Fibroblast of the aortic adventitia (primary cell): ENCODE measurements at places on chromosomes 5 and 9.

DNA sequence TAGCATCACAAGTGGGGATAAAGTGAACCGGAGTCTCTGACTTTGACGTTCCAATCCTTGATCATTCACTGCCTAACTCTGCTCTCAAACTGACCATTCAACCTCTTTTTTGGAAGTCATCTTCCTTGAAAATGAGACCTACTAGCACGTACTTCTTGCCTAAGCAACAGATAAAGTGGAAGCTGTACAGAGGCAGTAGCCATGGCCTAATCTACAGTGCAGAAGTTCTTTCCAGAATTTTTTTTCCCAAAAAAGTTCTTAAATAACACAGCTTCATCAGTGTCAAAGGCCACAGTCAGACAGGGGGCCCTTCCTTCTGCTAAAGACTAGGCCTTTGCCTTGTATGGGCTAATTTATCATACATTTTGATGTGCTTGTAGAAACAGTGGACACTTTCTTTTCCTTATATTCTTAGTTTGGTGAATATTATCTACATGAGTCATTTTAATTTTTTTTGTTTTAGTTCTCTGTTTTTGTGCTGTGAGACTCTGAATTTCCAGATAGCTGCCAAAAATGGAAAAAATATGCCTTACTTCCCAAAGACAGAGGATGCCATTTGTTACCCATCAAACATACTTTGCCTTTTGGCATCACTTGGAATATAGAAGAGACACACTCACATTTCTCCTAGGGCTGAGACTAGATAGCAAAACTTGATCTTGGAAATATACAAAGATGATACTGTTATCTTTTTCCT lies 96.3 kb upstream of the VCAN start:
- peak; percentile 74 for DNase-seq

DNA sequence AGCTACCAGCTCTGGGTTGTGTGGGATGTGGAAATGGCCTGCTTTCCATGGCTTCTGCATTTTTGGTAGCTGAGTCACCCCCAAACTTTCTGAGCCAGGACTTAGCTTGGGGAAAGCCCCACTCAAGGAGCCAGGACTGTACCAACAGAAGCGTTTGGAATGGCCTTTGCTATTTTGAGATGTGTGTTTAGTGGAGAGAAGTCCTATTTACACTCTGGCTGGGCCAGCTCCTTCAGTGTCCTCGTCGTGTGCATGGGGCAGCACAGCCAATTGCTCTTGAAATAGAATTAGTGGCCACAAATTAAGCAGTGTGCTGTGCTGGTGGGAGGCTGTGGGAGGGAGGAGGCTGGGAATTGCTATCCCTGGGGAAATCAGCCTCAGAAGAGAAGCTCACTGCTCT lies 51.6 kb downstream of the ENTREP1 start:
- peak; percentile 97 for DNase-seq

GRCh38 chr5:142946547-142947426 lies 176.6 kb downstream of the ARHGAP26 start:
- no peak for DNase-seq

GRCh38 chr5:72141440-72142355 lies 34.4 kb downstream of the MAP1B start:
- peak; percentile 96 for DNase-seq

- peak; percentile 61 for DNase-seq
Observed at GRCh38 chr9:21690561-21690960, 111.9 kb upstream of the MTAP start.

DNA sequence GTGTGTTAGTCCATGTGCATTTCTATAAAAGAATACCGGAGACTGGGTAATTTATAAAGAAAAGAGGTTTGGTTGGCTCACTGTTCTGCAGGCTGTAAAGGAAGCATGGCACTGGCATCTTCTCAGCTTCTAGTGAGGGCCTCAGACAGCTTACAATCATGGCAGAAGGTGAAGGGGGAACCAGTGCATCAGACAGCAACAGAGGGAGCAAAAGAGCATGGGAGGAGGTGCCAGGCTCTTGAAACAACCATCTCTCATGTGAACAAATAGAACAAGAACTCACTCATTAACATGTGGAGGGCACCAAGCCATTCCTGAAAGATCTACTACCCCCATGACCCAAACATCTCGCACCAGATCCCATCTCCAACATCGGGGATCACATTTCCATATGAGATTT lies 89.2 kb upstream of the IL33 start:
- no peak for DNase-seq

GRCh38 chr5:113807427-113807991 lies 294.0 kb downstream of the YTHDC2 start:
- peak; percentile 2 for DNase-seq

DNA sequence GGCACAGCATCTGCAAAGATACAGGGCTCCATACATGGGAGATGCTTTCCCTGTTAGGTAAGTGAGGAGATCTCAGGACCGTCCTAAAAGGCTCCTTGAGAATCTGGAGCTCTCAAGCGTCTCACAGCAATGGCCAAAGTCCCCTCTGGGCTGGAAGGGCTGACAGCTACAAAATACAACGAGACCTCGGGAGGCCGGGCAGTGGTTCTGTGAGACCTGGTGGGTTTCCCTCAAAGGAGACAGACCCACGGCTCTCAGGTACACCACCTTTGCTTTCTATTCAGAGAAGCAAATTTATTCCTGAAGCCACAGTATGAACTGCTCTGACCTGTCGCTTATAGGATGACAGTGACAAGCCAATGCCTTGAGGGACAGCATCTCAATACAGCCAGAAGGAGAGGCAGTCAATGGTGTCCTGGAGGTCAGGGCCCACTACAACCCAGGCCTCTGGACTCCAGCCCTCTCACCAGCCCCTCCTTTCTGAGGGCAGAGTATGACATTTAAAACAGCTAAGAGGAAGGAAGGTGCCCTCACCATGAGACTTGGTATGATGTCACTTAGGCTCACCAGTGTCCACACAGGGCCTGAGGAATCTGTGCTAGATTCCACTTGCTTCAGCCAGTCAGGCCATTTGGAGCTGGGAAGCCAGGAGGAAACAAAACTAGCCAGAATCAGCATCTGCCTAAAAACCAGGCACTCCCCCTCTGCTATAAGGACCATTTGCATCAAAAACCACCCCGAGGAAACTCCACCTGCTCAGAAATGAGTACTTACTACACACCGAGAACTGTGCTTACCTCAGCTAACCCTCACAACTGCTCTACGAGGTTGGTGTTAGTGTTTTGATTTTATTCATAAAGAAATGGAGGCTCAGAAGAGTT lies 86.5 kb upstream of the FSTL4 start:
- DNase-seq: no peak

DNA sequence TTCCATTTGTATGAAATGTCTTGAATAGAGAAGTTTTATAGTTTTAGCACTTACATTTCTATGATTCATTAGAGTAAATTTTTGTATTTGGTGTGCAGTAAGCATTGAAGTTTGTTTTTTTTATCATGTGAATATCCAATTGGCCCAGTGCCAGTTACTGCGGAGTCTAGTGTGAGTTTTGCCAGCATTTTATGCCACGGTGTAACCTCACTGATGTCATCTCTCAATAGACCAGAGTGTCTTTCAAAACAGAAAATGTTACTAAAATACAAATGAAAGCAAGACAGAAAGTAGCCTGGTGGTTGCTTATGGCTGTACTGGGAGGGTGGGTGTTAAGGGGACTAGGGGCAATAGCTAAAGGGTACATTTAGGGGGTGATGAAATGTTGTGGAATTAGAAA lies 62.8 kb downstream of the IPPK start:
- peak; percentile 82 for DNase-seq

DNA sequence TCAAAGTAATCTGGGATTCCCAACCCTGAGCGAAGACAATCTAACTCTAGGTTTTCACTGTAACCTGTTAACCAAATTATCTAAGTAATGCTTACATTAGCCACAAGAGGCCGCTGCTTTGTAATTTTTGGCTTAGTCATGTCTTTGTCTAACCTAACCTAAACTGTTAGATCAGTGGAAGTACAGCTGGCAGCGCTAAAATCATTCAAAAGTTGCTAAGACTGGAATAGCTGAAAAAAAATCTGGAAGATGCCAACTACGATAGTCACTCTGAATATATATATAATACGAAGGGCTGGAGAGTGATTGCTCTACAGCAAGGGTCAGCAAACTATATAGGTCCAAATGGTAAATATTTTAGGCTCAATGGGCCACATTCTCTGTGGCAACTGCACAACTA lies 60.2 kb downstream of the FBXO38 start:
- peak; percentile 85 for DNase-seq

DNA sequence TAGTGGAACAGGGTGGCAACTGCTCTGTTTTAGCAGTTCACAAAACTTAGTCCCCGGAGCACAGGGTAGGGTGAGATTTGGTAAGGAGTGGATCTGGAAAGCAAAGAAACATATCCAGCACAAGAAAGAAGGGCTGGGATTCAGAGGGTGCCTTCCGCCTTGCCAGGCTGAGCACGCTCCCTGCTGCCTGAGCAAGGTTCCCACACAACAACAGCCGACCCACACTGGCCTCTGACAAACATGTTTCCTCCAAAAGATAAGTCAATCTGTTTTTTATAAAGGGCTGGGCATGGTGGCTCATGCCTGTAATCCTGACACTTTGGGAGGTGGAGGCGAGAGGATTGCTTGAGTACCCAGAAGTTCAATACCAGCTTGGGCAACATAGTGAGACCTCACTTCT lies 45.8 kb downstream of the RAB3C start:
- DNase-seq: no peak

DNA sequence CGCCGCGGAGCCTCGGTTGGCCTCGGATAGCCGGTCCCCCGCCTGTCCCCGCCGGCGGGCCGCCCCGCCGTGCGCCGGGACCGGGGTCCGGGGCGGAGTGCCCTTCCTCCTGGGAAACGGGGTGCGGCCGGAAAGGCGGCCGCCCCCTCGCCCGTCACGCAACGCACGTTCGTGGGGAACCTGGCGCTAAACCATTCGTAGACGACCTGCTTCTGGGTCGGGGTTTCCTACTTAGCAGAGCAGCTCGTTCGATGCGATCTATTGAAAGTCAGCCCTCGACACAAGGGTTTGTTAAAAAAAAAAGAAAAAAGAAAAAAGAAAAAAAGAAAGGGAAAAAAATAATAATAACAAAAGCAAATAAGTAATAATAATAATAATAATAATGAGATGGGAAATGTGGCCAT lies 112.8 kb downstream of the GCNT1 start:
- no peak for DNase-seq

DNA sequence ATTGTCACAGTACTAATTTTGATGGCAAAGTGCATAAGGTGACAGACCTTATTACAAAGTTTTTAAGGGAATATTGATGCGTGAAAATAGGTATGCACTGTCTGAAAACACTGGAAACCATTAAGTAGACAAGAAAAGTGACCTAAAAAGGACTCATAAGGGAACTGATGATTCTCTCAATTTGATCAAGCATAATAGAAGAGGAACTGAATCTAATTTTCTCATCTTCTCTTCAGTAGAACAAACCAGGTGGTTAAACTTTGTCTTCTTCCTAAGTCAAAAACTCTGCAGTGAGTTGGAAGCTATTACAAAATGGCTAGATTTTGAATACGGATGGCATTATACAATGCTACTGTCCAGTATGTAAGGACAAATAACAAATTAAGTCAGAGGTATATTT lies 53.4 kb downstream of the RNF145 start:
- DNase-seq: no peak

DNA sequence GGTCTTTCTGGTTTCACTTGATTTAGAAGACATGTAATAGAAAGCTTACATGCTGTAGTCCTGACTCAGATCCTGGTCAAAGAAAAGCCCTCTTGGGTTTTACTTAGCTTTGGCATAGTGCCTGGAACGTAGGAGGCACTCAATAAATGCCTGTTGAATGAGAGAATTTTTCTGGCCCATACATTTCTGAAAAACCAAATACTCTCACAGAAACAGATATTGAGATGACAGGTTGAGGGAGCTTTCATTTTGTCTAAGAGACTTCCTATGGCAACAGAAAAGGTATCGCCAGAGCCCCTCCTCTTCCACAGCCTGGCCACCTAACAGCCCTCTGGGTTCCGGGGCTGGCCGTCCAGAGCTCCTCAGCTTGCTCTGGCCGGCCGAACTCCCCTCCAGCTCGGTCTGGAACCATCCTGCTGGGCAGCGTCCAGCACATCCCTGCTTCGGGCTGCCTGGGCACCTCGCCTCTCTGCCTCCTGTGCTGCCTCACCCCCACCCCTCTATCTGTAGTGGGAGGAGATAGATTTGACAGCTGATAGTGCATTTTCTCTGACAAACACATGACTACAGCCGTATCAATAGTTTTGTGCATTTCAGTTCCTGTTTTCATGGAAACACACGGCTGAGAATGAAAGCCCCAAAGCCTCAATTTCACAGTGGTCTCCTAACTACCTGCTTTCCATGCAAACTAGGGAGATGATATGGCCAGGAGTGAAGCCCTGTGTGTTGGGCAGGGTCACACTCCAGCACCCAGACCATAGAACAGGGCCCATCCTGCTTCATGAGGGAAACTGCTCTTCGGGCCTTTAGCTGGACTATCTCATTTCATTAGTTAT lies 1.1 kb downstream of the IL4 start:
- DNase-seq: peak; percentile 97

DNA sequence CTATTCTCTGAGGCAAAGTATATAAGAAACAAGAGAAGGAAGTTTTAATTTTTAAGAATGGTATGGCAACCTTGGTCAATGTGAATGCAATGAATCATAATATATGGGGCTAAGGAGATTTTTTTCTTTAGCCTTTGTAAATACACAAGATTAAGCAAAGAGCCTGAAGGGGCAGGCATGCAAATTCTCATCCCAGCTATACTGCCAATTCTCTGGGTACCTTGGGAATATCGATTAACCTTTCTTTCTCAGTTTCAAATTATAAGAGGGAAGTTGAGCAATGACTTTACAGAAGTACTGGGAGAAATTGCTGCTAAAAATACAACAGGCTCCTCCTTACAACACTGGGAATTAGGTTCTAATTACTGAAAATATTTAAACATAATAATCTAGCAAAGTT lies 97.5 kb downstream of the MRPS27 start:
- no peak for DNase-seq

GRCh38 chr5:91028499-91028956 lies 354.6 kb downstream of the ARRDC3 start:
- no peak for DNase-seq

GRCh38 chr5:127019928-127020327 lies 10.4 kb downstream of the MARCHF3 start:
- no peak for DNase-seq

GRCh38 chr5:82564963-82565362 lies 286.8 kb upstream of the RPS23 start:
- DNase-seq: no peak

DNA sequence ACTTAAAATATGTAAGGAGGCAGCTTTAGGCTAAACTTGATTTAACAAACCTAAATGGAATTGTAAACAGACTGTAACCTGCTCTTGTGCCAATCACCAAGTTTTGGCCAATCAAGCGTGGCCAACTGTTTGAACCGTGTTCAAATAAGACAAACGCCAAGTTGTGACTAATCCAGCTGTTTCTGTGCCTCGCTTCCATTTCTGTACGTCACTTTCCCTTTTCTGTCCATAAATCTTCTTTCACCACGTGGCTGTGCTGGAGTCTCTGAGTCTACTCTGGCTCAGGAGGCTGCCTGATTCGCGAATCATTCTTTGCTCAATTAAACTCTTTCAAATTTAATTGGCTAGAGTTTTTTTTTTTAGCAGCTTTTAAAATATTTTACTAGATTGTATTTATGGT lies 71.3 kb downstream of the LIX1 start:
- peak; percentile 93 for DNase-seq
